ENCODE measurements at places on chromosomes 3 and 15.

DNA sequence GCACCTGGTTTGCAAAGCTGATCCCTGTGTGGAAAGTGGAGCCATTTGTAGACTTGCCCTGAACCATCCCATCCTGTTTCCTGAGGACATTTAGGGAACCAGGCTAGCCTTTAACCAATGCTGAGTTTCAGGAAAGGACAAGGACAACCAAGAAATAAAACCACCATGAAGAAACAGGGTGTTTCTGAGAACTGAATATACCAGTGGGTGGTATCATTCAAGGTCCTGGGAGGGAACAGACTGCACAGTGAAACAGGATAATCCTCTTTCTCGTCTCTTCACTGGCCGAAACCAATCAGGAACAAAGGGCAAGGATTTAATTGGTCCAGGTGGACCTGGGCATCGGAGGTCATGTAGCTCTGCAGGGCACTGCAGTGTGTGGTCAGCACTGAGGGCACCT is 21.8 kb downstream of the ZNF860 start:
- DNase-seq: no peak

GRCh38 chr15:70236341-70237086 is 138.8 kb upstream of the TLE3 start:
- DNase-seq: no peak

GRCh38 chr3:13800064-13800463 is 79.8 kb downstream of the WNT7A start:
- no peak for DNase-seq

DNA sequence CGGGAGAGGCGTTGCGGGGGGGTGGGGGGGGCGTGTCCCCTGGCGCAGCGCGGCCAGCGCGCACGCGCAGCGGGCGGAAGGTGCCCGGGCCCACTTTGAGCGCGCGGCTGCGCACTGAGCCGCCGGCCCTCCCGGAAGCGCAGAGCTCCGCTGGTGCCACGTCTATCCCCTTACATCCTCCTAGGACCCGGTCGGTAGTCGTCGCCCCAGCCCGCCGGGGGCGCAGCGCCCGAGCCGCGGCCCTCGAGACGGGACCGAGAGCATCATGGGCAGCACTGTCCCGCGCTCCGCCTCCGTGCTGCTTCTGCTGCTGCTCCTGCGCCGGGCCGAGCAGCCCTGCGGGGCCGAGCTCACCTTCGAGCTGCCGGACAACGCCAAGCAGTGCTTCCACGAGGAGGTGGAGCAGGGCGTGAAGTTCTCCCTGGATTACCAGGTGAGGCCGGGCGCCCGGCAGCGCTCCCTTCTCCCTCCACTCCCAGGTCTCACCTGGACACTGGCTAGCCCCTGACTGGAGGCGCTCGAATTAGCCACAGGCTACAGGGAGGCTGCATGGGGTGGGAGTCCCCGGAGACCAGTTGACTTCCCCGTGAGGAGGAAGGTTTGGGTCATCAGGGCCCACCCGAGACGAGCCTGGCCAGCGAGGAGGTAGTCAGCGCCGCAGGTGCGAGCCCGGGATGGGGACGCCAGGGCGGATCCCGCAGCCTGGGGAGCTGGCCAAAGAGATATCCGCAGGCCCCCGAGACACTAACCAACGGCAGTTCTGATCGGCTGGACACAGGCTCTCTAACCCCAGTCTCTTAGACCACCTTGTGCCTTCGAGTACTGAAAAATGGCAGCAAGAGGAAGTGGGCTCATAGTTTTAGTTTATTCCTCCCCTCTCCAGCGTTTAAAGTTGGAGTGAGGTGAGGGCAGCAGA is at the start of gene TMED3:
TMED3 (plus strand) TSS at position 128 of the 916 bp plus-strand sequence; CDS start at position 266, 138 bp downstream.
- DNase-seq: peak; percentile 78

GRCh38 chr3:116124166-116124565 is 321.1 kb downstream of the LSAMP start:
- no peak for DNase-seq

- DNase-seq: no peak
Observed at GRCh38 chr3:148084931-148085330, 612.8 kb upstream of the AGTR1 start.

GRCh38 chr3:108818404-108818803 is 4.2 kb upstream of the TRAT1 start:
- DNase-seq: no peak

GRCh38 chr15:60972866-60973265 is 256.2 kb downstream of the RORA start:
- no peak for DNase-seq

DNA sequence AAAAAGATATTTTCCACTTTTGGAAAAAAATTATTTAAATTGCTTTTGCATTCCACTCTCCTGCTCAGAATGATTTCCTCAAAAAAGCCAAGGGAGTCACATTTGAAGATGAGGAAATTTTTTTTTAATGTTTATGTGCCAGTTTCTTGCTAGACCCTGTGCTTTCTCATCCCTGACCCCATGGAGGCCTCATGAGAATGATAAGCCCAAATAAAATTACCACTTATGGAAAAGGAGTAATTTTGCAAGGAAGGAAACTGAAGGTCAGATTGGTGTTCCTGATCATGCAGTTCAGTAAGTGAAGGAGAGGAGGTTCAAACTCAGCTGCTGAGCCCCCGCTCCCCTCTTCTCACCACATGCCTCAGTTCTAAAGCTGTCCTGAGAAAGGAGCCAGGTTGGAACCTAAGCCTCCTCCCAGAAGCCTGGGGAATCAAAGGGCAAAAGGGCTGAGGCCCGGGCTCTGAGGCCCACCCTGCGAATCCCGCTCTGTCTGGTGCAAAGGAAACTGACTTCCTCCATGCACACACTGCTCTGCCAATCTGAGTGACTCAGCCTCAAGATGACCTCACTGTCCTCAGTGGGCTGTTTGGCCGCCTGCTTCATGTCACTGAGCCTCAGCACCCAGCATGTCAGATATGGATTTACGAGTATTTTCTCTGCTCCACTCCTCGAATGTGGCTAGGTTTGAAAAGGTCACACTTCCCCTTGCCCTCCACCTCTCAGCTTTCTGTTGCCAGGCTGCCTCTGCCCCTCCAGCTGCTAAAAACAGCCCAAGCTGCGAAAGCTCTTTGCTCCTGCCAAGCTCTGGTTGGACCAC is 56.9 kb upstream of the FLNB start:
- DNase-seq: peak; percentile 88

GRCh38 chr3:110680450-110680849 is 391.2 kb upstream of the NECTIN3 start:
- no peak for DNase-seq

GRCh38 chr3:129688271-129688895 is 81.9 kb upstream of the PLXND1 start:
- no peak for DNase-seq

- DNase-seq: no peak
Observed at GRCh38 chr15:22973987-22974386, 6.2 kb downstream of the CYFIP1 start.

DNA sequence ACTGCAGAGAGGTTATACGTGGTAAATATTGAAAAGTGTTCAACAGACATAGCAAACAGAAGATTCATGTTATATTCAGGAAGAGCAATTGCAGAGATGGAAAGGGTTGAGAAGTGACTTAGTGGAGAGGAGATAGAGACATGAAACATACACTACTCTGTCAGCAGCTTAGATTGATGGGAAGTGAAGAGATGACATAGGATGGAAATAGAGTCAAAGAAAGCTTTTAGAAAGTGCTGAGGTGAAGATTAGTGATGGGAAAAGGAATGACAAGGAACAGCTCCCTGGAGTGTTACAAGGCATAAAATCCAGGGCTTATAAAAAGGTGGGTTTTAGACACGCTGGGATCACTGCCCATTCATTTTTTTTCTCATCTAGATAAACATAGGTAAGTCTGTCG is 17.2 kb upstream of the GOLIM4 start:
- DNase-seq: no peak
